NCI-H446 (cell line): ENCODE measurements at places on chromosomes 12 and 14.
A peak's percentile ranks its signal among the peaks of the same experiment; 100 is the strongest.

DNA sequence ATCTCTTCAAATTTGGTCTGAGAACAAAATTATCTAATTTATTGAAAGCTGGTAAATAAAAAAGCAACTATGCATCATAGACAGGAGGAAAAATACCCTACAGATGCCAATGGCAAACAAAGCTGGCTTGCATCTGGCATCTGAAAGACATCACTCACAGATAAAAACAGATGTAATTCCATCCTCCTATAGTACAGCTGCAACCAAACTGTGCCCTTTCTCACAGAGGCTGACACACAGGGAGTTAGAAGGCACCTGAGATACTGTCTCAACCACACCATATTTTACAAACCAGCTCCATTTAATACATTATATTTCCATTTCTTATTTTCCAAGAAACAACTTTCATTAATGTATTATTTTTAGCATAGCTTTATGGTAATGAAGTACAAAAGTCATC, 39.4 kb downstream of the DUSP16 start:
- DNase-seq: no peak

- DNase-seq: no peak
Measured at GRCh38 chr14:65993103-65993502, 493.1 kb upstream of the CCDC196 start.

- peak; percentile 23 for DNase-seq
Measured at GRCh38 chr12:78490861-78491260, 373.7 kb upstream of the SYT1 start.

- DNase-seq: no peak
Measured at GRCh38 chr14:84401631-84402030, 1128.3 kb upstream of the FLRT2 start.

DNA sequence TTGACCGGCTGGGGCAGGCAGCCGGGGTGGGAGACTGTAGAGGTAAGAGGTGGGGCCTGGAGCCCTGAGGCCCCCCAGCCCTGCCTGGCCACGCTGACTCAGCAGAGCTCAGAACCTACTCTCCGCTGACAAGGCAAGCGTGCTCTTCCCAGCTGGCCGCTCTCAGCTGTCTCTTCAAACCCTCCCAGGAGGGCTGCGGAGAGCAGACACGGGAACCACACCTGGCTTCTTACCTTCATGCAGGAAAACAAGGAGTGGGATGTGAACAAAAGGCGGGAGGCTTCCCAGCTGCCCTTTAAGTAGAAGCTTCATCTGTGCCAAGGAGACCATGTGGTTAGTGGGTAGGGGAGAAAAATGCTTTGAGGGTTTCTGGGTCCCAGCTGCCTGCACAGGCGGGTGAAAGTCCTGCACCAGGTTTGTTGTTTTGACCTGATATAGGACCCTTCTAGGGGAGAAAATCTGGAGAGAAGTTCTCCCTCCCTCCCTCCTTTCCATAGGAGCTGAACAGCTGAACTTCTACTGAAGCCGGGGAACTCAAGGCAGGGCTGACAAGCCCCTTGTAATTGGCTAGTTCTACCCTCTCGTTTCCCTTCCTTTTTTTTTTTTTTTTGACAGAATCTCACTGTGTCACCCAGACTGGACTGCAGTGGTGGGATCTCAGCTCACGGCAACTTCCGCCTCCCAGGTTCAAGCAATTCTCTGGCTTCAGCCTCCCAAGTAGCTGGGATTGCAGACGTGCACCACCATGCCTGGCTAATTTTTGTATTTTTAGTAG, 12.8 kb upstream of the TESC start:
- DNase-seq: no peak

DNA sequence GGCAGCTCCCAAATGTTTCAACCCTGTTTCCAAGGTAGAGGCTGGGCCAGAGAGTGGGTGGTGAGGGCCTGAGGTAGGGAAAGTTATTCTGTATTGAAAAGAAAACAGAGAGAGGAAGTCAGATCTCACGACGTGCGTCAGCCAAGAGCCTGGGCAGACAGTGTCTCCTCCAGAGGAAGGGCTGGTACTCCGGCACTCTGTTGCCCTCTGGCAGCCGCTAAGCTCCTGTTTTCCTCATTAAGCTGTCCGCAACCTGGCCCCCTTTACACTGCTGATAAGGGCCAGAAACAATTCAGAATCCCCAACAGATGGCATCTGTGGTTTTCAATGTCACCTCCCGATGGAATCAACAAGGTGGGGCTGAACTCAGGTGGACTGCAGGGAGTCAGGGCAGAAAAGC, 26.0 kb upstream of the LTBP2 start:
- DNase-seq: no peak

- DNase-seq: no peak
Measured at GRCh38 chr14:54891471-54892245, 11.0 kb downstream of the GCH1 start.

DNA sequence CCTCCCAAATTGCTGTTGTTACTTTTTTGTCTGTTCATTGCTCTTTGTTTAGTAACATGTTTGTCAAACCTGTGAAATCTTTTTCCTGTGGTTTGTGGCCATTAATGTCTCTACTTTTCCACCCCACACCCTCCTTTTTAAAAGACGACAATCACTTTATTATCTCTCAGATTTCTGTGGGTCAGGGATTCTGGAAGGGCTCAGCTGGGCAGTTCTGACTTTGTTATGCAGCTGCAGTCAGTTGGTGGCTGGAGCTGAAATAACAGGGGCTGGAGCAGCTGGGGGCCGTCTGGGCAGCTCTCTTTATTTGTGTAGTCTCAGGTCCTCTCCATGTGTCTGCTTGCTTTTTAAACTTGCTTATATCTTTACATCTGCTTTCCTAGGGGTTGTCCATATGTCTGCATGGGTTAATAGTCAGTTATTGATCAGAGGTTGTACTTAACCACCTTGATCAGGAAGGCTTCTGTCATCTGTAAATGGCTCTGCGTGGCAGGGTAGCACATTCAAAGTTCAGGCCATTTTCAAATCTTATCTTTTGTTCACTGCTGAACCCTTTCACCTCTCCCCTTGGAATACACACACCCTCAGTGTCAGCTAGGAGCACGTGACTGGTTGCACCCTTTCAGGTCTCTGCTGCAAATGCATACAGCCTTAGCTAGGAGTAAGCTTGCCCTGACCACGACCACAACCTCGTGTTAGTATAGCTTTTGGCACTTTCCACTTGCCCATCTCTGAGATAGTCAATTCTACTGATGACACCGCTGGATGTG, 27.9 kb downstream of the BORCS5 start:
- DNase-seq: no peak

- no peak for DNase-seq
Measured at GRCh38 chr12:121287267-121287954, 9.1 kb downstream of the CAMKK2 start.

GRCh38 chr12:2292560-2292959, 239.8 kb downstream of the CACNA1C start:
- no peak for DNase-seq

- no peak for DNase-seq
Measured at GRCh38 chr12:99436584-99436983, 211.0 kb upstream of the GARIN6 start.

DNA sequence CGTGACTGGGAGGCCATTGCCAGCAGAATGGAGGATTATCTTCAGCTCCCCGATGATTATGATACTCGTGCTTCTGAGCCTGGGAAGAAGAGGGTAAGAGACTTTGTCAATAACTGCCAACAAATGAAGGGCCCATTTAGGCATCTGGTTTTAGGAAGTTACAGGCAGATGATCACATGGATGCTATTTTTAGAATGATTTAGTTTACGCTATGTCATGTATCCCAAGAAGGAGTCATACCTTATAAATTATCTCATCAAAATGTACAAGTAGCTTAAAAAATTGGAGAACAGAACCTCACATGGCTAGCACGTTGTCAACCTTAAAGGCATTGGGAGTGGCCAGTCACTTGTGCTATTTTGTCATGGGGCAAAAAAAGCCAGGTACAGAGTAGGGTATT, 46.7 kb downstream of the PROX2 start:
- DNase-seq: no peak

- no peak for DNase-seq
Measured at GRCh38 chr12:65916991-65917695, 92.9 kb downstream of the HMGA2 start.

- no peak for DNase-seq
Measured at GRCh38 chr12:9699898-9700605, 30.5 kb downstream of the CLEC2D start.

DNA sequence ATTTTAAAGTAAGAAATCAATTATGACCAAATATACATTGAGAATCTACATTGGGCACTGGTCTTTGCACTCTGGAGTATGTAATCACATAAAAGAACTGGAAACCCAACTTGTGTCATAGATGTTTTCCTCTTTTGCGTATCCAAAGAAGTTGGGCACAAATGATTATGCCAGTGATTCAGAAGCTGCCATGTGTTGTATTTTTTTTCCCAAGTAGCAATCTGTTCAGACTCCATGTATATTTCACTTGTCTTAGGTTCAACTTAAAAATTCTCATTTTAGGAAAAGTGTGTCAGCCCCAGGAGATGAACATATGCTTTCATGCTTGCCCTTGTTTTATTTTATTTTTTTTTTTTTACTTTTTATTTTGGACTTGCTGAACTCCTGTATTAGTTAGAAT, 441.5 kb downstream of the PDZRN4 start:
- no peak for DNase-seq
